ENCODE measurements at places on chromosomes 12 and 14. TPM values are rescaled to one million over a fixed set of nuclear protein-coding genes. Genes with fewer than 3 reads are reported as not detected.

ERBB3 gene
- total RNA-seq: 9.1 TPM

JPH4 gene
- total RNA-seq: 2.4 TPM

SLC25A21 gene
- total RNA-seq: 3.0 TPM

OASL gene
- 0.82 TPM for total RNA-seq

POU6F1 gene
- 60.6 TPM for total RNA-seq

PLBD1 gene
- total RNA-seq: 26.4 TPM

EAPP gene
- 38.8 TPM for total RNA-seq

DIO3 gene
- total RNA-seq: 0.26 TPM

SSTR1 gene
- total RNA-seq: 2.0 TPM

FAM90A1 gene
- total RNA-seq: not detected

A2ML1 gene
- total RNA-seq: 1.5 TPM

POLR3B gene
- 9.1 TPM for total RNA-seq

ADAM21 gene
- total RNA-seq: not detected

MYH6 gene
- total RNA-seq: not detected
